ENCODE measurements at places on chromosomes 12 and 14.

- no peak for DNase-seq
These were observed 432.9 kb downstream of the VRK1 start for GRCh38 chr14:97230051-97230450.

- DNase-seq, result no peak
These were observed 206.2 kb upstream of the SSTR1 start for GRCh38 chr14:38001501-38001900.

DNA sequence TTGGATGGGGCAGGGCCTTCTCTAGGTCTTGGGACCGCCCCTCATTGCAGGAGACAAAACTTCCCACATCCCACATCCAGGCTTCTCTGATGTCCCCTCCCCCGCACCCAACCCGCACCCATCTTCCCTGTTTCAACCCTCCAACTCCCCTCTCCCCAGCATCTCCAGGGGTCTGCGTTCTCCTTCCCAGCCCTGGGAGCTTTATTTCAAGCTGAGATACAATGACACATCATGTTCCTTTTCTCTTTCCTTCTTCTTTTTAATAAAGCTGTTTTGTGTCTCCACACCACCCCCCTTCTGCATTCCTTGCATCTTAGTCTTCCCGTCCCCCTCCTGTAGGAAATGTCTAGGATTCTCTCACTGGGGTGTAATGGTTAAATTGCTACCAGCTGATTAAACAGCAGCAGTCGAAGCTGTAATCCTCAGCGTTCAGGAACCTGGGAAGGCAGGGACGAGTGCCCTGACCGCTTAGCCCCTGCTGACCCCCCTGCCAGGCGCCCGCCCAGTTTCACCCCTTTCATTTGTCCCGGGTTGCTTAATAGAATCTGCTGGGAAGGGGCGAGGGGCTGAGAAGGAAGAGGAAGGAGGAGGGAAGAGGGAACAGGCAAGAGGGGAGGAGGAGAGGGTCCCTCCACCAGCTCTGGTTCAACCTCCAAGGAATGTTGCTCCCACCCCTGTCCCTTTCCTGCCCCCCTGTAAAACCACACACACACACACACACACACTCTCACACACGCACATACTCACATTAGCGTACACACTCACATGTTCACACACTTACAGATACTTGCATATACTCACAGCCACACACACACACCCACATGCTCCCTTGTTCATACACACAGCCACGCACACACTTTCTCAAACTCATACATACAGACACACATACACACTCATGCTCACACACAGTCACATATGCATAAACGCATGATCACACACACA lies 104.5 kb upstream of the MED13L start:
- DNase-seq, result peak; percentile 99

DNA sequence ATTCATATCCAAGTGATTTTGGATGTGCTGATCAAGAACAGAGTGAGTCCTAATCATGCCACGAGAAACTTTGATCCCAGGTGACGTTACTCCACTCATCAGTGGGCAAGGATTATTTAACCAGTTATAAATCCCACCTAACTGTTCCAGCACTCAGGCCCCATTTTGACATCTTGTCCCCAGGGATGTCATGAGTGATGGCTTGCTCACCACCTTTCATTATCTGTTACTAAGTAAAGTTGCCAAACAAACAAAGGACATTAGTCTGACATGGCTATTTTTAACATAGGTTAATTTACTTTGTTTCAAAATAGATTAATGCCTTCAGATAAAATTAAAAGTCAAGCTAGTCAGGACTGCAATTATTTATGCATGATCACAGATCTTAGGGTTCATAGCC lies 255.9 kb downstream of the ACSS3 start:
- no peak for DNase-seq

GRCh38 chr12:95096378-95096777 lies 23.0 kb upstream of the NR2C1 start:
- DNase-seq, result no peak

DNA sequence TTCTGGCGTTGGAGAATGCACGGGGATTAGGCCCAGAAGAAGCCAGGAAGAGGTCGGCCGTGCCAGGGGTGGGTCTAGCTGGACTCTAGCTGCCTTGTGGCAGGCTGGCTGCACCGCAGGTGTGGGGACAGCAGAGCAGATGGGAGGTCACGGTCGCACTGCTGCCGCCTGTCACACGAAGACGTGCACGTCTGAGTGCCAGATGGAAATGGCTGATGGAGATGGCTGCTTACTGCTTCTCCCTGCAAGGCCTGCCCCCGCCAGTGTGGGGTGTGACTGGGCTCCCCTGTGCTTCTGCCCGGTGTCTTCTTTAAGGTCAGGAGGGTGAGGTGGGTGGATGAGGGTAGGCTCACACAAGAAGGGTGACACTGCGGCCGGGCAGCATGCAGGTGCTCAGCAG lies 79.0 kb downstream of the MOK start:
- DNase-seq, result no peak

GRCh38 chr14:102692334-102692733 lies 84.9 kb upstream of the TRAF3 start:
- peak; percentile 5 for DNase-seq

DNA sequence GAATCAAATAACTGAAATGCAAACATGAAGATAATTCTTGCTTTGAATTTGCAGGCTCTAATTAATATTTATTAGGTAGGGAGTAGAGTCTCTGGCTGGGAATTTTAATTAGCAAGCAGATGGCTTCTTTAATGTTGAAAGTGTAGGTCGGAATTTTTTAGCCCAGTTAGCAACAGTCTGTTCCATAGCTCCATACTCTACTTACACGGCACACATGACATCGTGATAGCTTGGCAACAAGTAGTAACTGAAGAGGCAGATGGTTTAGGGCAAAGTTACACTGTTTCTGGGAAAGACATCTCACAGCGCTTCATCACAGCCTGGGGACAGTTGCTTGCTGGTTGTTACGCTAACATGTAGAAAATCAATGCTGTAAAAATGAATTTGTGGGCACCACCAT lies 710.7 kb downstream of the GALC start:
- DNase-seq, result no peak

DNA sequence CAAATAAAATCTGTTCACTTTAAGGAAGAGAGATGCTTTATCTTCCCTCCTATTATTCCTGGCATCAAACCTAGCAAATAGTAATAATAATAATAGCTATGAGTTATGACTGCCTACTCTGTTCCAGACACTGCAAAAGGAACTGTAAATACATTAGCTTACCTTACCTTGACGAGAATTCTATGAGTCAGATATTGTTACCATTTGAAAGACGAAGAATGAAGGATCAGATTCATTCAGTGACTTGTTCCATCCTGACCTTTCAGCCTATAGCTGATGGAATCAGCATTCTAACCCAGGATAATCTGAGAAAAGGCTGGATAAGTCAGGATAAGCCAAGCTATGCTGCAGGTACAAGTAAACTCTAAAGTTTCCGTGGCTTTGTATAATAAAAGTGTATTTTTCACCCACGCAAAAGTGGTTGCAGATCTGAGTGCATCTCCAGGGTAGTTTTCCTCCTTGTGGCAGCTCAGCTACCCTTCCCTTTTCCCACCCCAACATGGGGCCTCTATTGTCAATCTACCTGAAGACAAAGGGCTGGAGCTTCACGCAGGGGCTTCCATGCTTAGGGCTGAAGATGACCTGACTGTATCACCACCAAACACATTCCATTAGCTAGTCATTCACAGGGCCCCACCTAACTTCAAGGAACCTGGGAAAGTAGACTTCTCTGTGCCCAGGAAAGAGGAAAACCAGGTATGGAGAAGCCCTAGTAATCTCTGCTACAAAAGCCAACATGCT lies 57.2 kb upstream of the CCND2 start:
- no peak for DNase-seq

DNA sequence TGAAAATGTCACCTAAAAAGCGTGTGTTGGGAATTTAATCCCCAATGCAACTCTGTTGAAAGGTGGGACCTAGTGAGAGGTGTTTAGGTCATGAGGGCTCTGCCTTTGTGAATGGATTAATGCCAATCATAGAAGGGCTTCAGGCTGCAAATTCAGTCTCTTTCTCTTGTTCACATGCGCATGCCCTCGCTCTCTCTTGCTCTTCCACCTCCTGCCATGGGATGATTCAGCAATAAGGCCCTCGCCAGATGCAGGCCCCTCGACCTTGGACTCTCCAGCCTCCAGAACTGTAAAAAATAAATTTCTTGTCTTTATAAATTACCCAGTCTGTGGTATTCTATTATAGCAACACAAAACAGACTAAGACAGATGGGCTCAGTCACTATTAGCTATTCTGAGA lies 55.4 kb downstream of the PLXNC1 start:
- peak; percentile 29 for DNase-seq

- DNase-seq, result no peak
These were observed 125.6 kb upstream of the RPH3A start for GRCh38 chr12:112665958-112666357.

DNA sequence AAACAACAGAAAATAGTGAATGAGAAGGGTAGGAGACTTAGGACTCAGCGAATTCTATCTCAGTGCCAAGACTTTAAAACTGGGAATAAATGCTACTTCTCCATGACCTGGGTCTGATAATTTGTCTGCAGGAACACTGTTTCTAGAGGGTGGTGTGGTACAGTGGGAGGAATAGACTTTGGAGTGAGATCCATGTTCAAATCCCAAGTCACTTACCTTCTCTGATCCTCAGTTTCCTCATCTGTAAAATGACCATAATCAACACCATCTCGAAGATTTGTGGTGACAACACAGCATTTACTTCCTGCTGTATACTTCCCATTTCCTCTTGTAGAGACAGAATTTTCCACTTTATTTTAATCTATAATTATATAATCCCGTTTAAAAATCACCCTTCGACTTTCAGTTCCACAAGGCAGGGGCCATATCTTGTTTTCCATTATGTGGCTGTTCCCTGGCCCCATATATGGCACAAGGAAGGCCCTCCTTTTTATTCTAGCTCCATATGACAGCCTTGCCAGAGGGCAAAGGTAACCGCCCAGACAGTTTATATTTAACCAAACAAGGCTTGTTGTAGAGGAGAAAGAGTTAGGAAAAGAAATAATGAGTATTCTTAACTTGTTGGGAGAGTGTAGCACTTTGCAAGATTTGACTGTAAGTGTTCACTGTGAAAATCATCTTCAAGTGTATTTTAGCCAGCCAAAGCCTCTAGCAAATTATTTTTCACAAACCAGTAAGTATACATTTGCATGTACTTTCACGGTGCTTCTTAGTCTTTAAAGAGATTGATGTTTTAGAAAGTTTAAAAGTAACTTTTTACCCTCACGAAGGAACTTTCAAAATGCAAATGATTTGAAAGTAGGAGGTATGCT lies 243.1 kb downstream of the AKAP6 start:
- no peak for DNase-seq

GRCh38 chr12:106032623-106032925 lies 106.2 kb downstream of the NUAK1 start:
- peak; percentile 64 for DNase-seq

GRCh38 chr12:77601069-77601468 lies 229.6 kb upstream of the NAV3 start:
- DNase-seq, result no peak

- DNase-seq, result no peak
These were observed 41.8 kb downstream of the ATXN7L3B start for GRCh38 chr12:74579446-74579845.

DNA sequence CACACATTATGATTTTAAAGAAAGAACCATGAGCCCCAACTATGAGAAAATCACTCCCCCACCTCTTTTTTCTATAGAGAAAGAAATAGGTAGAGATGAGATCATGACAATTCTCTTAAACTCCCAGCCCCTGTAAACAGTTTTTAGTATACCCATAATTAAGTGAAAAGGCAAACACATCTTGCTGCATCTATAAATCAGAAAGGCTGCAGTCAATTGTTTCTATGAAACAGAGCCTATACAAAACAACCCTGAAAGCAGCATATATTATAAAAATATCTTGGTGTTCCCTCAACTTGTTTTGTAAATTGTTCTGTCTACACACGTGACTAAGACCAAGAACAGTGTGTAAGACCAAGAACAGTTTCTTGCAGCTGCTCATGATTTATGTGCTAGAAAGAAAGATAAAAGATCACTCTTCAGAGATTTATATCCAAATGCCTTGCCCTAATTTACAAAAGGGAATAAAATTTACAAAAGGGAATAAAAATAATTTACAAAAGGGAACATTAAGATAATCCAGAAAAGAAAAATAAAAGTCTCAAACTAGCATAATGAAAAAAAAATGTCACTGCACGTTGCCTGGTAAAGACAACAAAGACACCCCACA lies 4.8 kb downstream of the KITLG start:
- no peak for DNase-seq

GRCh38 chr14:45136399-45136798 lies 669 bp downstream of the FANCM start:
- DNase-seq, result no peak

GRCh38 chr14:93155667-93156066 lies 29.0 kb downstream of the MOAP1 start:
- DNase-seq, result no peak

GRCh38 chr14:75831952-75832351 lies 149.8 kb downstream of the TGFB3 start:
- DNase-seq, result no peak

DNA sequence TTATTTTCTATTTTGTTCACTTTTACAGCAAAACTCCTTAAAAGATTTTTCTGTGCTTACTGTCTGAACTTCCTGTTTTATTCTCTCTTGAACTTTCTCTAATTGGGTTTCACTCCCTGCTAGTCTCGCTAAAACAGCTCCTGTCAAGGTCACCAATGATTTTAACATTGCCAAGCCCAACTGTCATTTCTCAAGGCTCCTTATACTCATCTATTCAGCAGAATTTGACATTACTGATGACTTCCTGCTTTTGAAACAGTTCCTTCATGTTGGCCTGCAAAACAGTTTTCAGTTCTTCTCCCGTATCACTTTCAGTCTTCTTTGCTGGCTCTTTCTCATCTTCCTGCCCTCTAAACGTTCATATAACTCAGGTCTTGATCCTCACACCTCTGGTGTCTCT lies 268.5 kb upstream of the USP15 start:
- DNase-seq, result no peak

DNA sequence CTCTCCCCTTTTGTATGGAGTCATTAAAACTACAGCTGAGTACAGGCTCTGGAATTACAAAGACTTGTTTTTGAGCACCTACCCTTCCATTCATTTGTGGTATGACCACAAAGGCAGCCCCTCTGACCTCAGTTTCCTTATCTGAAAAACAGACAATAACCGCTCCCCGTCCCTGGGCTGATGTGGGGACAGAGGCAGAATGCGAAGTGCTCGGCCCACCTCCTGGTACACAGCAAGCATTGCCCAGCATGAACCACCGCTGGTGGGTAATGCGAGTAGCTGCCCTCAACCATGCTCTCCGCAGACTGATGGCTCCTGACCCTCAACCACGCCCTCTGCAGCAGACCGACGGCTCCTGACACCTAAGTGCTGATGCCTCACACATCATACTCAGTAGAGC lies 22.4 kb downstream of the P2RX2 start:
- DNase-seq, result no peak
